ENCODE measurements at places on chromosomes 4 and X. TPM values are rescaled to one million over a fixed set of nuclear protein-coding genes. Genes with fewer than 3 reads are reported as not detected.

COQ2 gene
- 15.3 TPM for total RNA-seq

DGKQ gene
- total RNA-seq: 17.4 TPM

FAM184B gene
- total RNA-seq: not detected

PDGFRA gene
- 117 TPM for total RNA-seq

KLF8 gene
- 10.1 TPM for total RNA-seq

NR3C2 gene
- 8.7 TPM for total RNA-seq

LRP2BP gene
- 0.23 TPM for total RNA-seq

CYLC1 gene
- not detected for total RNA-seq

GLUD2 gene
- total RNA-seq: 15.2 TPM

SPANXD gene
- not detected for total RNA-seq

PLAC1 gene
- total RNA-seq: 0.24 TPM

RTL9 gene
- total RNA-seq: 2.9 TPM

ODAM gene
- total RNA-seq: 1.2 TPM

DDX53 gene
- total RNA-seq: not detected

SULT1B1 gene
- total RNA-seq: 53.8 TPM

IQCM gene
- 0.68 TPM for total RNA-seq

NUP62CL gene
- 0.80 TPM for total RNA-seq

TMEM255A gene
- 0.77 TPM for total RNA-seq

ENPP6 gene
- 0.03 TPM for total RNA-seq

C4orf36 gene
- 1.3 TPM for total RNA-seq

CWH43 gene
- total RNA-seq: not detected

INPP4B gene
- total RNA-seq: 8.6 TPM

RAI2 gene
- total RNA-seq: 2.2 TPM

XAGE1A gene
- total RNA-seq: not detected

DRD5 gene
- not detected for total RNA-seq

ZFP42 gene
- 7.1 TPM for total RNA-seq

SLC38A5 gene
- 17.8 TPM for total RNA-seq

RTL3 gene
- not detected for total RNA-seq

CFAP99 gene
- total RNA-seq: not detected

SYP gene
- total RNA-seq: 1.4 TPM

TEX11 gene
- not detected for total RNA-seq

PAK3 gene
- 1.2 TPM for total RNA-seq

RPA4 gene
- total RNA-seq: 1.5 TPM

SATL1 gene
- total RNA-seq: 0.17 TPM

ANXA3 gene
- total RNA-seq: 194 TPM

NLRP2B gene
- not detected for total RNA-seq

STATH gene
- not detected for total RNA-seq

SOX3 gene
- not detected for total RNA-seq

KLHL8 gene
- total RNA-seq: 23.9 TPM

CT47B1 gene
- total RNA-seq: not detected

ENPEP gene
- 8.7 TPM for total RNA-seq

MAGEA9B gene
- total RNA-seq: not detected

CENPI gene
- 6.3 TPM for total RNA-seq

PI4K2B gene
- total RNA-seq: 41.4 TPM

PHOX2B gene
- not detected for total RNA-seq

MXRA5 gene
- 13.7 TPM for total RNA-seq

RBM10 gene
- total RNA-seq: 26.4 TPM

GSX2 gene
- total RNA-seq: not detected

CSAG1 gene
- total RNA-seq: not detected

FAM47E gene
- 5.9 TPM for total RNA-seq

TRO gene
- 46.2 TPM for total RNA-seq

RIPPLY1 gene
- total RNA-seq: not detected

All from hepatocyte (in vitro differentiated cells).